Substantia nigra (tissue), 51 donors: ENCODE measurements at places on chromosomes 4 and X.

DNA sequence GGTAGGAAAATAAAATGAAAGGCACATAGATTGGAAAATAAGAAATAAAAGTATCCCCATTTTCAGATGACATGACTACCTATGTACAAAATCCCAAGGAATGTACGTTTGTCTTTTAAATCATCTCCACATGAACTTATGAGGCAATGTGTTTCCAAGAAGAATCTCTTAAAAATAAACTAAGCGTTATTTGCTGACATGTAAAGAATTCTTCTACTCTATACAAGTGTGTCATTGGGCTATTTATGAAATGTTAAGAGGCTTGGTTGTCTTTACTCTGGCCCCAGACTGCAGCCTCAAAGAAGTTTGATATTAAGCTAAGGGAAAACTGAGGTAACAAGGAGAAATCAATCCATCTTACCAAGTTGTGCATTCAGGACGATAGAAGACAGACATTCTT, 17.1 kb downstream of the BEX3 start:
- no peak for DNase-seq

- DNase-seq: no peak
These were observed 53.6 kb upstream of the RAB40AL start for GRCh38 chrX:102883491-102883890.

DNA sequence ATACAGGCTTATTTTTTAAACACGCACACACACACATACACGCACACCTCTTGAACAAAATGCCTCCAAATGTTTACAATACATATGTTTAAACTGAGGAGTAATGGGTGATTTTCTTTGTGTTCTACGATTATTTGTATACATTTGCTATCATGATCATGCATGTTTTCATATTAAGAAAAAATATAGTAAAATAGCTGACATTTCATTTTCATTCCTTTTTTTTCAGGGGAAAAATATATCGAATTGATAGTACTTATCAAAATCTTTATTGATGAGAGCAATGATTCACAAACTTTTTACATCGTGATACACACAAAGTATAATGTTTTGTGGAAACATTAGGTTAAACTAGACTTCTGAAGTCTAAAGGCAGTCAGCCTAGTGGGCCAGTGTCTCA, 618.9 kb downstream of the TECRL start:
- no peak for DNase-seq

DNA sequence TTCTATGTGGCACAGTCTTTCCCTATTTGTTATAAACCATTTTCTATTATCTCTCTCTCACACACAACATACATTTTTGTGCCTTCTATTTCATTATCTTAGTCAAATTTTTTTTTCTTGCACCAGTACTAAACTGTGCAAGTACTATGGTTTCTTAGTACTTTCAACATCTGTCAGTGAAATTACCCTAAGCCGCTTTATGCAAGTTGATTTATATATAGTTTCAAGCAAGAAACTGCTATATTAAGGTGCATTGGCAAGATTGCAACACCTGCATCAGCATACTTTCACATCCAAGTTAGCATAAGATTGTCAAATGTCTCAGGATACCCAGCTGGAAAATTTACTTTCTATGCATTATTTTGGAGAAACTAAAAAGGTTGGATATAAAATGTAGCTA, 180.2 kb upstream of the FSTL5 start:
- DNase-seq: no peak

- DNase-seq: no peak
These were observed 59.3 kb upstream of the MAGED1 start for GRCh38 chrX:51834076-51834475.

DNA sequence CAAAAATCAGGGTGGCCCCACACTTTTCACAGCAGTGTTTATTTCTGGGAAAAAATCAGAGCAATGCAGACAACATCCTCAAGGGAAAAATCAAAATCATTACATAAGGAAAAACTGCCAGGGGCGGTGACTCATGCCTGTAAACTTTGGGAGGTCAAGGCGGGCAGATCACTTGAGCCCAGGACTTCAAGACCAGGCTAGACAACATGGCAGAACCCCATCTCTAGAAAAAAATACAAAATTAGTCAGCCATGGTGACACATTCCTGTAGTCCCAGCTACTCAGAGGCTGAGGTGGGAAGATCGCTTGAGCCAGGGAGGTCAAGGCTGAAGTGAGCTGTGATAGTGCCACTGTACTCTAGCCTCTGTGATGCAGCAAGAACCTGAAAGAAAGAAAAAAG, 102.8 kb downstream of the NAF1 start:
- no peak for DNase-seq

DNA sequence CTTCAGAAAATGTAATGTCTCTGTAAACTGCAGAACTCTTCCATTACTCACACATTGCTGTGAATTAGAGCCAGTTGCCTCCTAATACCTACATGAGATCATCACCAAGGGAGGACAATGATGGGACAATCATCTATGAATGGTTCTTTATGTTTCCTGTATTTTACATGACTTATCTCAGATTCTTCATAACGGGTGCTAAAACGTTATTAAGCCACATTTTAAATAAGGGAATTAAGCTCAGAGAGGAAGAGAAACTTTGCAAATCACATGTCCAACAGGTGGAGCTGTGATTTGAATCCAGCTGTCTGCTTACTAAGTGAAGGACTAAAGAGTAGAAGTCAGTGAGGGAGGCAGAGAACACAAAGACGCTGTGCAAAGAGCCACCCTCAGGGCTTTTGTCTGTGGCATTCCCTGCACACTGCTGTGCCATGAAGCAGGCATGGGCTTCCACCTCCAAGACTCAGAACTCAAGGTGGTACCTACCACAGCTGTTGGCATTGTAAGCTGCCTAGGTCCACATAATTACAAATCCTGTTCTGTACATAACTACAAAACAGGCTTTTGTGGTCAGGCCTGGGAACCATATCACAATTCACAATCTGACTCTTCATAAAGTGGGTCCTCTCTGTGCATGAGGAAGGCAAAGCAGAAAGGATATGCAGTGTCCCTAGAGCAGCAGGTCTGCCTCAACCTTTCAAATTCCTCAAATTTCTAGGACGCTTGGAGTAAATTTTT, 12.8 kb downstream of the TBC1D9 start:
- no peak for DNase-seq

- no peak for DNase-seq
These were observed 166.3 kb downstream of the FNIP2 start for GRCh38 chr4:158934996-158935669.

GRCh38 chr4:148842843-148843242, 400.6 kb upstream of the NR3C2 start:
- DNase-seq: no peak

DNA sequence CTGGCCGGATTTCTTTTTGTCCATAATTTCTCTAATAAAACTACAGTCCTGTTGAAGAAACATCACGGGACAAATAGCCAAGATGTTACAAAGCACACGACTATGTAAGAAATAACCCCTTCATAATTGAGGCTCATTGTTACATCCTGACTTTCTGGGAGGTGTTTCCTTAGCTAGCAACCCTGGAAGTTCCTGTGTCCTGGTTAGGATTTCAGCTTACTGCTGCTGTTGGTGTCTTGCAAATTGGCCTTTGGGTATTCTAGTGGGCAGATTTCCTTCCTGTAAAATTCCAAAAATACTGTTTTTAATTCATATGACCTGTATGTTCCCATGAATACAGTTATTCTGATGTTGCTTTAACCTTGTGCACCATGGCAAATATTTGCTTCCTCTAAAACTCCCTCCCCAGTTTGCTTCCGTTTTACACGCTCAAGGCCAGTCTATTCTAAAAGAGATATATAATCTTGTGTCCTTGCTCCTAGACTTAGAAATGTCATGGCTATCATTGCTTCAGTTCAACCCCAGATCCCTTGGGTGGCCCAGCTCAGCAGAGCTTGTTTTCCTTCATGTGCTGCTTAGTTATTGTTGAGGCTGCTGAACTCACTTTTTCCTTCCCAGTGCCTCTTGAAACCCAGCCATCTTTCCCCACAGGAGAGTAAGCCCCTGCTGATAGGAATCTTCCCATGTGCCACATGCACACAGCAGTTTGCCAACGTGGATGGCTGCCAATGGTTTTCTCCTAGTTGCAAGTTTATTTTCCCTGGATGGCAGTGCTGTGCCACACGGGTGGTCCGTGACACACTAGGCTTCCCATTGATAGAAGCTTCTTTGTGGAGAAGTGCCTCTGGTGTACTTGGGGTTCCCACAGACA, 75.8 kb downstream of the TSPAN7 start:
- no peak for DNase-seq

- DNase-seq: no peak
These were observed 633.3 kb downstream of the FAT4 start for GRCh38 chr4:125948021-125948420.

GRCh38 chr4:162163892-162164759, at the start of gene FSTL5:
TSS of gene FSTL5 (minus strand) at chr4:162164000. CDS start at chr4:162111396, 52,604 bp downstream.
- peak; percentile 2 for DNase-seq

GRCh38 chrX:44314259-44314734, 29.2 kb downstream of the EFHC2 start:
- no peak for DNase-seq

DNA sequence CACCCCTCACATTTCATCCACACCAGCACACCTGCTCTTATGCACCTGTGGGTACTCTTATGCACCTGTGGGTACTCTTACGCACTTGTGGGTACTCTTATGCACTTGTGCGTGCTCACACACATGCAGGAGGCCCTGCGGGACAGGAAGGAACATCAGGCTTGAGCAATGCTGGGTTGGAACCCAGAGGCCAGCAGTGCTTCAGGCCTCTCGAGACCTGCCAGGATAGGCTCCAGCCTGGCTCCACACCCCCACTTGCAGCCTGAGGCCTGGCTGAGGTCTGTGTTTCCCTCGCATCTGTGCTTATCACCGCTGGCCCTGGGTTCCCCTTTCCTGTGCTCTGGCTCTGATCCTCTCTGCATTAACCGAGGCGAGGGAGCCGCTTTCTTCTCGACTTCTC, 34.7 kb downstream of the SORCS2 start:
- DNase-seq: no peak

DNA sequence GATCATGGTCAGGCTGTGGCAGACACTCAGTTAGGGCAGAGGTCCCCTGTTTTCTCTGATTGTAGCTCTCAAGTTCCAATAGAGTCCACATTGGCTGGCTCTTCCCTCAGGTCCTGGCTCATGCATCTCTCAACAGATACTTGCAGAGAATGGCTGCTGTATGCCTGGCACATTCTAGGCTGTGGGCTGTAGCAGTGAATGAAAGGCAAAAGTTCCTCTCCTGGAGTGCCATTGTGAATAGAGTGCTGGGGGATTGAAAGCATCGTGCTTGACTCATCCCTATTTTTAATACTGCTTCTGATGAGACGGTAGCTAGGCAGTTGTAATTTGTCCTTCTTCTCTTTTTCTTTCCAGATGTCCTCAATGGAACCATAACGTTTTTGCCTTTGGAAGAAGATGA, 5.5 kb downstream of the TRMT44 start:
- DNase-seq: no peak

GRCh38 chr4:157075811-157076577, at the start of gene GLRB:
TSS of gene GLRB (plus strand) at chr4:157076150. CDS start at chr4:157078025, 1,875 bp downstream.
- DNase-seq: peak; percentile 3

- DNase-seq: no peak
These were observed 180.7 kb downstream of the GASK1B start for GRCh38 chr4:157992038-157992705.

GRCh38 chr4:6229671-6230501, 29.5 kb upstream of the JAKMIP1 start:
- no peak for DNase-seq

DNA sequence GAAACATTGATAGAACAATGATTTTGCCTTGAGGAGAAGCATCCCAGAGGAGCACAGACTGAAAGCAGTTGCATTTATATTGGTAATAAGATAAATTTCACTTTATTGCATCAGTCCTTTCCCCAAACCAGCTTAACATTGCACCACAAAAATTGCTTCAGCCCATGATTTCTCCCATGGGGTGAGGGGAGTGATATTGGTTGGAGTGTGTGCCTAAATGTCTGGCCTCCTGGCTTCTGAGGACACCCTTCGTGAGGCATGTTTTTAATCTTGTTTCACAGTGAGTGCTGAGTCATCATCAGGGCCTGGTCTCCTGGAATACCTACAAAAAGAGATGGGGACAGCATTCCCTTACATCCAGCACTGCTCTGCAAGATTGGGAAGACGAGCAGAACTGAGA, 487.9 kb downstream of the C4orf33 start:
- DNase-seq: no peak

GRCh38 chr4:35883108-35883507, 361.2 kb downstream of the ARAP2 start:
- no peak for DNase-seq

DNA sequence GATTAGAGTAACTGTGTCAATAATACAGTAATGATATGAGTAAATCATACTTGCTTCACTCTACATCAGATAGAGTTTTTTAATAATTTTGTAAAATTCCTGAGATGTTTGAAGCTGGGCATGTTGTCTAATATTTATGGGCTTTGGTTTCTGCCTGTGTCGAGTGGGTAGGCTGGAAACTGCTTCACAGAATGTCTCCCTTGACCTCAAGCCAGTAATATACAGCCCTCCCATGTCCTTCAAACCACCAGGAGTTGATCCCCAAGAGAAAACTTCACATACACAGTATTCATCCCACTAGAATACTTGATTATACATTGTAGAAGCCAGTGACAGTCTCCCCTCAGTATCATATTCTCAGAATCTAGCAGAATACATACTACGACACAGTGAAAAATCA, 284.8 kb upstream of the TENM3 start:
- DNase-seq: no peak

DNA sequence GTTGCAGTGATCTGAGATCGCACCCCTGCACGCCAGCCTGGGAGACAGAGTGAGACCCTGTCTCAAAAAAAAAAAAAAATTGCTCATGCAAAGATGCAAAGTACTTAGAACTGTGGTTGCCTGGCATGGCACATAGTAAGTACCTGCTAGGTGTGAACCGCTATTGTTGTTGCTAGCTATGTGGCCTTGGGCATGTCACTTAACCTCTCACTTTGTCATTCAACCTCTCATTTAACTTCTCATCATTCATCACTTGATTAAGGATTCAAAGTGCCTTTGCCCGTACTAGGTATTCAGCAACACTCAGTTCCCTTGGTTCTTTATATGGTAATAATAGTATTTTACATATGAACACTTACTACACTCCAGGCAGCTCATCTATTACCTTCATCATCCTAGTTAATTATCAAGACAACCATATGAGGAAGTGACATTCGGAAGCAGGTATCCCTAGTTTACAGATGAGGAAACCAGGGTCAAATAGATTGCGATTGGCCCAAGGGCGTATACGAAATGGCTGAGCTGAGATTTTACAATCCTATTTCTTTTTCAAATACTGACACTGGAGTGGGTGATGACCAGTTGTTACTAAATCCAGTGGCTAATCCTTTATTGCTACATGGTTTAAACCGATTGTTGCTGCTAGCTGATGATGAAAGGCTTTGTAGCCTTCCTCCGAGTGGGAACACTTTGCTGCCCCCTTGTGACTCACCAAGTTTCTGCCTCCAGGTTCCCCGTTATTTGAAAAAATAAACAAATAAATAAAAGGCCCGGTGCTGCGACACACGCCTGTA, 28.8 kb upstream of the SOWAHD start:
- peak; percentile 34 for DNase-seq

DNA sequence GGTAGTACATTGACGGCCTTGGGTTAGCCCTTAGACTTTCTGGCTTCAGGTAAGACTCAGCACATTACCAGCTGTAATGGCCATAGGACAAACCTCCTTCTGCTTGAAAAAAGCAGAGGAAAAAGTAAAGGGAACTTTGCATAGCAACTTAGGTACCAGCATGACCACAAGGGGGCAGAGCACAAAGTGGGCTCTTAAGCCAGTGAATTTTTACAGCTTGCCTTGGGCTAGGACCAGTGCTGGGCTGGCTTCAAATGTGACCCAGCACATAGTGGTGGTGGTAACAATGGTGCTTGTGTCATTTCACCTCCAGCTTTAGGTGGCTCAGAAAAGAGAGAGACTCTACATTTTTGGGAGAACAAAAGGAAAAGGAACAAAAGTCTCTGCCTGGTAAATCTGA, 66.1 kb downstream of the KLHL4 start:
- DNase-seq: no peak
